ENCODE measurements at places on chromosomes 1 and 21. TPM values are rescaled to one million over a fixed set of nuclear protein-coding genes. Genes with fewer than 3 reads are reported as not detected.

The SRP9 gene
- 363 TPM for total RNA-seq

DNA sequence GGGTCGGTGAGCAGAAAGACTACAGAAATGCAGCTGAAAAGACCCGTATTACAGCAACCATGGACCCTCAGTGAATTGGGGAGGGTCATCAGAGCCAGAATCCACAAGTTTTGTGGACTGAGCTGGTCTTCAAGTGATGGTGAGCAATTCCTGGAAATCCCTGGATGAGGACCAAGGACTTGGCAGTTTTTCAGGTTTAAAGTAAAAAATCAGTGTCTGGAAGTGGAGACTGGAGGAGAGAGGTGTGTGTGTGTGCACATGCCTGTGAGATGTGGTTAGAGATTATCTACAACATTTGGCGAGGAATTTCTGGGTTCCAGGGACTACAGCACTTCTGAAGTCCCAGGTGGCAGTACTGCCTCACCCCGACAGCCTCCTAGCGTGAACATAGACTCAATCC, 56.4 kb downstream of the KIRREL1 start:
- no peak for DNase-seq

DNA sequence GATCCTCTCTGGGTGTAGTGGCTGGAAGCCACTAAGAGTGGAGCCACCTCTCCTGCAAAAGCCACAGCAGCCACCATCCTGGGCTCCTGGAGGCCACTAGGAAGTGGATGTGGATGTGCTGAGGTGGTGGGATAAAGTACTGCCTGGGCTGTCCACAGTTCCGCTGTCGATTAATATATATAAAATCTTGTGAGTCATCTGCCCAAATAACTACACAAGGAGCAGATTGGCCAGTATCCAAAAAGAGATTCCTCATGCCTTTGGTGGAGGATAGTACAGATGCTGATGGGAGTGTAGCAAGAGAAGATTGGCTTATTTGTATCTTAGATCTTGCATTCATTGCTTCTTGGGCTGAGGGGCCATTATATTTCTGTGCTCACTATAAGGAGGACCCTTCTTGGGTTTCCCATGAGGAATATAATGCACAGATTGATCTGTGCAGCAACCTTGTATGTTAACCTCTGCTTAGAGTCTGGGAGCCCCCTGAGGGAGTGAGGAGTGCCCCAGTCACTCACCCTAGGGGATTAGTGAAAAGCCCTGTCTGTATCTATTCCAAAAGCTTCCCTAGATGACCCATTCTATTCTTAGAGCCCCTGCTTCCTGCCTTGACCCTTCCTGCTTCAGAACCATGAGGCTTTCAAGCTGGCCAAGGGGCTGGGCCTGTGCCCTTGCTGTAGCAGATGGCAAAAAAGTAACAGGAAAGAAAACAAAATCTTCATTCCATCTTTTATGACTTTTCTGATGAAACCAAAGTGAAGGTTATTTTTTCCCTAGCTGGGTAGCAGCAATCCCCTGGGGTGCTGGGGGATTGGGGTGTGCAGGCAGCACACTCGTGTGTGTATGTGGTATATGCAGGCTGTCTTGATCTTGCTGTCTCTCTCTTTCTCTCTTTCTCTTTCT, 31.7 kb downstream of the RCSD1 start:
- peak; percentile 57 for DNase-seq

GRCh38 chr1:1080122-1080757, 6.1 kb upstream of the RNF223 start:
- DNase-seq = peak; percentile 92

GRCh38 chr1:218779341-218780100, 394.2 kb upstream of the LYPLAL1 start:
- DNase-seq = no peak
